HS-27A (cell line): ENCODE measurements at places on chromosomes 12 and 14.
A peak's percentile ranks its signal among the peaks of the same experiment; 100 is the strongest.

DNA sequence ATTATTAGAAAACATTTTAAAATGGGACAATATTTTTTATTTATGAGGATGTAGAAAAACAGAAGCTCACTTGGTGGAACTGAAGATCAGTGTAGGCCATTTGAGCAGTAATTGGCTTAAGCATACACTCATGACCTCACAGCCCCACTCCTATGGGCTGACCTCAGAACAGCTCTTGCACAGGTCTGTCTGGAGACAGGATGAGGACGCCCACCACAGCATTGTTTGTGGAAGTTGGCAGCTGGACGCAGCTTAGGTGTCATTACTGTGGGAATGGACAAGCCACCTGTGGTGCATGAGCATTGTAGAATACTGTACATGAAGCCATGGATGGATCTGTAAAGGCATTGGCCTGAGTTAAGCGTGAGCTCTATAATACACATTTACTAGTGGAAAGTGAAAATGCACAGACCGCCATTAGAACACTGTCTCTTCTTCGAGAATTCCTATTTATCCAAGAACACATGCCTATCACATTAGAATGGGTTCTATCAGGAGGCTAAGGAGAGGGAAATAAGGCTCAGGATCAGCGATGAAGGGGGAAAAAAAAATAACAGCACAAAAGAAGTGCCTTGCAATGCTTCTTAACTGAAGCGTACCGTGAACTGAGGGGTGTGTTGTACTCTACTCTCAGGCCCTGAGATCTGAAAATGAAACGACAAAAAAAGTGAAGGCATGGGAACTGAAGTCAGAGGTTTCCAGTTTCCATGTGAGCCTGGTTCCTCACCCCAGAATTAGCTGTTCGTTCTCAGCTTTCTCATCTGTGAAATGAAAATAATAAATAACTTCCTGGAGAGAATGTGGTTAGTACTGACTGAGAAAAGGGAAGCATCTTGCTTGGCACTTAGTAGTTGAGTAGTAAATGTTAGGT lies 33.6 kb downstream of the KCNA1 start:
- DNase-seq = no peak

- no peak for DNase-seq
Measured at GRCh38 chr14:38225946-38226345, 18.2 kb downstream of the SSTR1 start.

DNA sequence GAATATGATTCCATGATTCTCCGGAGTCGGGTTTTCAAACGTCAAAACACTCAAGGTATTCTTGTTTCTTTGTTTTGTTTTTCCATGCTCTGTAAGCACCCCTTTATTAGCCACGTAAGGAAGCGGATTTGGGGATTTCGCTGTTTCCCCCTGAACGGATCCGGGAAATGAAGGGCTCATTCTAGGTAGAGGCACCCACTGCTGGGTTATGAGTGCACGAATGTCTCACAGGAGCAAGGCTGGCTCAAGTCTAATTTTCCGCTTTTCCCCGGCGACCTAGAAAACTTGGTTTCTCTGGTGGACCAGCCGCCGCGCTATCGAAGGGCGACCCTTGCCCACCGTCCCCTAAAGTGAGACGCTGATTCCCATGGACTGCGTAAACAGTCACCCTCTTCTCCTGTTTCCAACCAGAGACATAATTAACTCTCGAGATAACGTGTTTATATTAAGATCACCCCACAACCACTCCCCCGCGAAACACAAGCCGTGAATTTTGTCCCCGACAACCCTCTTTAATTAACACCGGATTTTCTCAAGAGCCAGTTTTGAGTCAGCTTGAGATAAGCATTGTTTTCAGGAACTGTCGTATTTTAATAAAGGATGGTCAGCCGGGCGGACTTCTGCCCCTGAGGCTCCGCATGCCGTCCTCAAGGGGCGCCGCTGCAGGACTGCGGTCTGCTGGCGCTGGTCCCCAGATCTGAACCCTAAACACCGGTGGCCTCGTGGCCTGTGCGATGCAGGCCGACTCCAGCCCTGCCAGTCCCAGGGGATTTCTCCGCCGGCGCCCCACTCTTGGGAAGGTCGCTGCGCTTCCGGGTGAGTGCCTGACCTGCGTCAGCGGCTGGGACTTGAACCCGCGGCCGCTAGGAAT lies 515 bp upstream of the ABCC9 start:
- no peak for DNase-seq

DNA sequence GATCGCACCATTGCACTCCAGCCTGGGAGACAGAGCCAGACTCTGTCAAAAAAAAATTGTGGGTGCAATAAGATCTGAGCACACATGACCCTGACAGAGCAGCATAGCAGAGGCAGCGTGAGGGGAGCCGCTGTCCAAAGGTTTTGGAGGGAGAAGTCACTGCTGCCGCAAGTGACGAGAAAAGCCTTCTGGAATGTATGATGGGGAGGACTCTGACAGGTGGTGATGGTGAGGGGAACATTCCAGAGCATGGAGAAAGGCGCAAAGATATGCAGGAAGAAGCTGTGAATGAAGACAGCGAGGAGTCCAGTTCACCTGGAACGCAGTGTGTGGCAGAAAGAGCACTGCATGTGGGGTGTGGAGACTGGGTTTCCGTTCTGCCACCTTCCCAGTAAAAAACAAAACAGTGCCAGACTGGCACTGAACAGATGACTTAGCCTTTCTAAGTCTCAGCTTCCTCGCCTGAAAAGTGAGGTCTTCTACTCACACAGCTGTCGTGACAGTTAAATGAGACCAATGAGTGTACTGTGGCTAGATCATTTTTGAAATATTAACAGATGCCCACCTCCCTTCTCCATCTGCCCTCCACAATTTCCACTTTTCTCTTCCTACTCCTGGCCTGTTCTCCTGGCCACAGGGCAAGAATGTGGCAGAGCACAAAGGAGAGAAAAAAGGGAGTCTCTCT lies 53.4 kb upstream of the PTHLH start:
- no peak for DNase-seq

GRCh38 chr12:97358361-97358760 lies 104.2 kb upstream of the RMST start:
- DNase-seq = no peak

DNA sequence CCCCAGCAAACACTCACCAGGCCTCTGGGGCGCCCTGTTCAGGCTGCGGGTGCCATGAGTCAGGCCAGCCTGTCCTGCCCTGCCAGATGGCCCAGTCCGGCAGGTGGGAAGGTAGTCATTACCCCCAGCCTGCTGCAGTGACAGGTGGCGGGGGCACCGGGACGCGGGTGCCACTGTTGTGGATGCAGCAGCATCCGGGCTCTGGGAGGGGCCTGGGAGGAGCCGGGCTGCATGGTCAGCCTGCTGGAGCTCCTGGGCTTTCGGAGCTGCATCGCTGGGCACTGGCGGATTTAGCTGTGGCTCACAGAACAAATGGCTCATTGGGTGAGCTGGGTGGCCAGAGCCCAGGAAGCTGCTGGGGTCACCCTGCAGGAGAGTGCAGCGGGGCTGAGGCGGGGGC lies 13.5 kb downstream of the CEP170B start:
- no peak for DNase-seq

- DNase-seq = no peak
Measured at GRCh38 chr14:51504669-51505068, 147.0 kb upstream of the FRMD6 start.

- no peak for DNase-seq
Measured at GRCh38 chr12:69509308-69509736, 39.1 kb downstream of the FRS2 start.

DNA sequence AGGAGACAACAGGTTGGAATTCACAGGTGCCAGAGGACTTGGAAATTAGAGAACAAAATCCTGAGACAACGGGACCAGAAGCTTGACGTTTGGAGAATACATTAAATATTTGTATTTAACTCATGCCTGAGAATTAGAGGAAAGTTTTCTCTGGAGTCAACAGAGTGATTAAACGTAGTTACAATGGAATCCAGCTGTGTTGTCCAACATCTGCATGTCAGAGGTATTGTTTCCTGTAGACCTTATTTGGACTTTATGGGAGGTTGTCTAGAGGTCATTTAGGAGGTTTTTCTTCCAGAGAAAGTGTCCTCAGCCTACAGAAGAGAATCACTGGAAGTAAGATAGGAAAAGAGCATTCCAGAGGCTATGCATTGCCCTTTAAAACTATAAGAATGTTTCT lies 45.1 kb upstream of the RERGL start:
- DNase-seq = no peak

DNA sequence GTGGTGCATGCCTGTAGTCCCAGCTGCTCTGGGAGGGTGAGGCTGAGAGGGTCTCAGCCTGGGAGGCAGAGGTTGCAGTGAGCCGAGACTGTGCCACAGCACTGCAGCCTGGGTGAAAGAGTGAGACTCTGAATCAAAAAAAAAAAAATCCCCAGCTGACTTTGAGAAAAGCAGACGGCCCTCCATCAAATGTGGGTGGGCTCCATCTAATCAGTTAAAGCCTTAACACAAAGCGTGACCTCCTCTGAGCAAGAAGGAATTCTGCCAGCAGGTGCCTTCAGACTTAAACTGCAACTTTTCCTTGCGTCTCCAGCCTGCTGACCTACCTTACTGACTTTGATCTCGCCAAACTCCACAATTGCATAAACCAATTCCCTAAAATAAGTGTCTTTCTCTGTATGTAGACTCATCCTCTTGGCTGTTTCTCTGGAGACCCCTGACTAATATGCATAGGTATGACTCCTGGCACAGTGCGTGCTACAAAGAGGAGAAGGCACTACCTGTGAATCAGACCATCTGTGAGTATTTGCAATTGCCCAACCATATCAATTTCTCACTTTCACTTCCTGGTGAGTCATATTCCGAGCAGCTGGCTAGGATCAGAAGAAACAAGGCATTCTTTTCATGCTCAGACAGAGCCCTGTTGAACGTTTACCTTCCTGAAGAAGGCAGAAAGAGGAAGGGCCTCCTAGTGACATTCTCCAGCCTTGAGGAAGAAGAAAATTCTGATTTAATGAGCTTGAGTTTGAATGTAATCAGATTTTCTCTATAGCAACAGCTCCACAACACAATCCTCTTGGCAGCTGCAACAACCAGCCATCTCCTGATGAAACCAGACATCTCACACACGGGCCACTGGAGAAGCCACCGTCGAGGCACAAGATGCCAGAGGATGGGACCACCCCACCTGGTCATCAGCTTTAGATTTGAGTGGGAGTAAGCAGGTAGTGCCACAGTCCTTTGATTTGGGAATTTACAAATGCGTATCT lies 54.3 kb downstream of the CLMN start:
- DNase-seq = peak; percentile 84

DNA sequence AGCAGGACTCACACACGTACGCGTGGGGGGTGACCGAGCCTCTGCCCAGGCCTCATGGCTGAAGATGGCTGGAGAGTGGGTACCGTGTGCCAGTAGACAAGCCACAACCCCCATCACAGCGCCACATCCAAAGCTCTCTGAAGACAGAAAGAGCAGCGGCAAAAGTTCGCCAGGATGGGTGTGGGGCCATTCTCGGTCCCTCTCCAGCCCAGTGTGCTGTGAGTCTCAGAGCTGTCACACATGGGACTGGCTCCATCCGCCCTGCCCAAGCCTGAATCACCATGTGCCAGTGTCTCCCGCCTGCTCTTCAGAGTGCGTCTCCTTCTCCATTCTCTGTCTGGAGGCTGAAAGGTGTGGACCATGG lies 5.7 kb downstream of the TMEM179 start:
- no peak for DNase-seq

GRCh38 chr12:117907108-117907689 lies 61.6 kb downstream of the KSR2 start:
- no peak for DNase-seq

DNA sequence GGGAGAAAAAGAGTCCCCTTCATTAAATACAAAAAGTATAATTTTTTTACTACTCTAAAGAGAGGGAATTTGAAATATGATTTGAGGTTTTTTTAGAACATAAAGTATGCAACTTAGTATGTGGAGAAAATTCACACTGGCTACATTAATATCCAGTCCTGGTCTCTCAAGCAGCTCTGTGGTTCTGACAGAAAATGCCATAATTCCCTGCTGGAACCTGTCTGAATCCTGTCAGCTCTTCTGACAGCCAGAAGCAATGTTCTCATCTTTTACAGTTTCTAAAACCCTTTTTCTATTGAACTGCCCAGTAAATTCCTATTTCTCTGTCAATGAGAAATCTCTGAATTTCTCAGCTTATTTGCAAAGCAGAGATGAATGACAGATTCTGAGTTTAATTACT lies 13.4 kb upstream of the NOVA1 start:
- no peak for DNase-seq

DNA sequence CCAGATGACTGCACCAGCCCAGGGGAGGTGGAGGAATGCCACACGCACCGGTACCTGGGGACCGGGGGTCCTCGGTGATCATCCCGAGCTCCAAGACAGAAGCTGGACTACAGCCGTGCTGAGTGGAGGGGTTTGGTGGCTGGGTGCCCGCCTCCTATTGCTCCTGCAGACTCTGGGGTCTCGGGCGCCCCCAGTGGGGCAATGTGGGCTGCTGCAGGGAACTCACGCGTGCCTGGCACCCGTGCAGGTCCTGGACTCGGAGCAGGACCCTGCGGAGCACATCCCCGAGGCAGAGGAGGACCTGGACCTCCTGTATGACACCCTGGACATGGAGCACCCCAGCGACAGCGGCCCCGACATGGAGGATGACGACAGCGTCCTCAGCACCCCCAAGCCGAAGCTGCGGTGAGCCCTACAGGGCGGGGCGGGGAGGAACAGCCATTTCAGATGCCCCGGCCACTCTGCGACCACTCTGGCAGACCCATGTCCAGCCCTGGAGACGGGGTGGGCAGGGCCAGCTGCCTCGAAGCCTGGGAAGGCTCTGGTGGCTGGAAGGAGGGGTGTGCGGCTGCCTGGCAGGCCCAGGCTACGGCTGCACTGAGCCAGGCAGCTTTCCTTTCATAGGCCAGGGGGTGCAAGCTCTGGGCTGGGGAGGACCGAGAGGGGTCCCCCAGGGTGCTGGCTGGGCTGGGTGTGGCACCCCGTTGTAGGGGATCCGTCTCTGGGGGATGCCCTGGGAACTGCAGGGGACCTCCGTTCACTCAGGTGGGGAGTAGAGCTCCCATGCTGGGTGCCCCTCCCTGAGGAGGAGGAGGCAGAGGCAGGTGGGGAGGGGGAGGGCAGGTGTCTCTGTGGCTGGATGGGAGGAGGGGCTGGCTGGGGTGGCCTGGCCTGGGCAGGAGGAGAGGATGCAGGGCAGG lies 21.6 kb upstream of the TEX22 start:
- DNase-seq = no peak

DNA sequence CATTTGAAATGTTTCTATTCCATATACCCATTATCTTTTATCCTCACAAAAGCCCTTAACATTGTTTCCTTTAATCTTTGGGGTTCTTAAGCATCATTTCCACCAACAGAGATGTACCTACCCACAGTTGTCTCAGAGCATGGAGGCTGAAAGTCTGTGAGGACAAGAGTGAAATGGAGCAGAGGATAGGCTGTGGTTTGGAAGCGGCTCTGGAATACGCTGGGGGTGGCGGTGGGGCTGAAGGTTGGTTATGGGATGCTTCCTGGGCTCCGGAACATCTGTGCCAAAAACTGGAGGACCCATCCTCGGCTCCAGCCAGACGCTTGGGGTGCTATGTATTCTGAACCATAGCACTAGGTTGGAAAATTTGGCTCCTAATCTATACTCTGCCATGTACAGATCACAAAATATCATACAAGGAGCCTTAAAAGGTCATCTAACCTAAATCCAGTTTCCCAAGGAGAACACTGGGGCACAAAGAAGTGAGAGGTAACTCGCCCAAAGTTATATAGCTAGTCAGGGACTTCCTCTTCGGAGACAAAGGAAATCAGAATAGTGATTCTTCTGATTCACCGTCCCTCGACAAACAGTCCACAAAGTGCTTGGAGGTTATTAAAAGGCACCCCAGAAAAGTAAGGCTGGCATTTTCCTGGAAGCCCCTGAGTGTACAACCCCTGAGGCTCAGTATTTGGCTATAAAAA lies 2.5 kb downstream of the PPP1R3E start:
- no peak for DNase-seq

GRCh38 chr12:12003609-12004008 lies 67.1 kb upstream of the BCL2L14 start:
- DNase-seq = no peak
